Stimulated activated naive CD8-positive, alpha-beta T cell treated with anti-CD3 and anti-CD28 coated beads, Interleukin-15, Interleukin-2, amounts not matched to agents 100 U/mL and 50 U/mL, for 24 hours (primary cell): ENCODE measurements at places on chromosomes 7 and 10.

- DNase-seq, result no peak
These were observed 1.6 kb upstream of the PRSS37 start for GRCh38 chr7:141842904-141843303.

DNA sequence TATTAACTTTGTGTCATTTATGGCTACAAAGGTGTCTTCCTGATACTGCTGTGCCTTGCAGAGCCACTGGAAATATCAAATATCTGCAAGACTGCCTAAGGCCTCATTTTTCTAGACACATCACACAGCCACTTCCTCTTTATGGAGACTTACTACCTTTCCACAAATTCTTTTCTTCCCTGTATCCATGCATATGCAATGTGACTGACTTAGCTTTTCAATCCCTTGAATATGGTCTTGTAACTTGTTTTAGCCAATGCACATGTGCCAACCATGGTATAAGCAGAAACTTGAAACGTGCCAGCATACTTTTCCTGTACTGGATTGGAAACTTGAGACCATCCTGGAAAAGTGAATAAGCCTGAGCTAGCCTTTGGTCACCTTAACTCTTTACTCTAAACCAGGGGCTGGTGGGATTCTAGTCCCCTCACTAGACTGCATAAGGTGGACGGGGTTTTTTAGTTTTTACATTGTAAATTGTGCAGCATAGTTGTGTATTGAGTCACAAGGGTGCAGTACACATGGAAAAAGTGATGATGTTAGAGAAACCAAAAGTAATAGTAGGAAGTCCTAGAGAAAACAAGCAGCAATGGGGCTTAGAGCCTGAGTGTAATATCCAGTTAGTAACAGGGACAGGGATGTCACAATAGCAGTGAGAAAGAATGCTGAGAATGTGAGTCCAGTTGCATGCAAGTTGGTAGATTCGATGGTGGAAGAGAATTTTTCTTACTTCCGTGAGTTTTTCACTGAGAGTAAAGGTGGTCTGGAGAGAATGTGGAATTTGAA lies 879.5 kb downstream of the SORCS1 start:
- no peak for DNase-seq

DNA sequence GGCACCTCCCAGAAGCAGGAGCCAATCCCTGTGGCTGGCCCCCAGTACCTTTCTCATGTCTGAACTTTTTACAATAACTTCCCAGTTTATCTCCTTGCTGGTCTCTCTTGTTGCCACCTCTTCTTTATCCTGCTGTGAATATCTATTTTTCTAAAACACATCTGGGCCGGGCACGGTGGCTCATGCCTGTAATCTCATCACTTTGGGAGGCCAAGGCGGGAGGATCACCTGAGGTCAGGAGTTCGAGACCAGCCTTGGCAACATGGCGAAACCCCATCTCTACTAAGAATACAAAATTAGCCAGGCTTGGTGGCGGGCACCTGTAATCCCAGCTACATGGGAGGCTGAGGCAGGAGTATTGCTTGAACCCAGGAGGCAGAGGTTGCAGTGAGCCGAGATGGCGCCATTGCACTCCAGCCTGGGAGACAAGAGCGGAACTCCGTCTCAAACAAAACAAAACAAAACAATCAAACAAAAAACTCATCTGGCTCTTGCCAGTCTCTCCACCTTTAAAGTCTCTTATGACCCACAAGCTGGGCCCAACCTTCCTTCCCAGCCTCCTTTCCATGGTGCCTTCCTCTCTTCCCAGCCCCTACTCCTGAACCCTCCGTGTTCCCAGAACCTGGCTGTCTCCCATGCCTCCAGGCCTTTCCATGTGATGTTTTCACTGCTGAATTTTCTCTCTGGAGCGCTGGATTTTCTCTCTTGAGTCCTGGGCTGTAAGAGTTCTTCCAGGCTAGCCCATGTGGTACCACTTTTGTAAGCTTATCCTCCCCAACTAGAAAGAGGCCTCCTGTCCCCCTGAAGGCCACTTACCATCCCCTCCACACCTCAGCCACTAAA lies 51.3 kb downstream of the HIP1 start:
- DNase-seq, result no peak

DNA sequence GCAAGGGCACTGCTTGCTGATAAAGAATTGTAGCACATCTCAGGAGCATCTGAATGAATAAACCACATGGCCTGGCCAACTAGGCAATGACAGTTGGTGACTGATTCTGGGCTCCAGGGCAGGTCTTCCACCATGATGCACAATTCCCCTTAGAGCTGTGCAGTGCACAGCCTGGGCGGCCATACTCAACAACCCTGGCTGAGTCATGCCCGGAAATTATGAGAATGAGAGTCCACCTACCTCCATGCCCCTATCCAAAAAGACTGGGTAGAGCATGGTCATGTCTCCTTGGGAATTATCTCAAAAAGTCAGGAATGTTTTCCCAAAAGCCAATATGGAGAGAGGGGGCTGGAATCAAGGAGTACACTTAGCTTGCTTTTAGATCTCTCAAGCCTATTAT lies 425.6 kb downstream of the PLXNA4 start:
- no peak for DNase-seq

DNA sequence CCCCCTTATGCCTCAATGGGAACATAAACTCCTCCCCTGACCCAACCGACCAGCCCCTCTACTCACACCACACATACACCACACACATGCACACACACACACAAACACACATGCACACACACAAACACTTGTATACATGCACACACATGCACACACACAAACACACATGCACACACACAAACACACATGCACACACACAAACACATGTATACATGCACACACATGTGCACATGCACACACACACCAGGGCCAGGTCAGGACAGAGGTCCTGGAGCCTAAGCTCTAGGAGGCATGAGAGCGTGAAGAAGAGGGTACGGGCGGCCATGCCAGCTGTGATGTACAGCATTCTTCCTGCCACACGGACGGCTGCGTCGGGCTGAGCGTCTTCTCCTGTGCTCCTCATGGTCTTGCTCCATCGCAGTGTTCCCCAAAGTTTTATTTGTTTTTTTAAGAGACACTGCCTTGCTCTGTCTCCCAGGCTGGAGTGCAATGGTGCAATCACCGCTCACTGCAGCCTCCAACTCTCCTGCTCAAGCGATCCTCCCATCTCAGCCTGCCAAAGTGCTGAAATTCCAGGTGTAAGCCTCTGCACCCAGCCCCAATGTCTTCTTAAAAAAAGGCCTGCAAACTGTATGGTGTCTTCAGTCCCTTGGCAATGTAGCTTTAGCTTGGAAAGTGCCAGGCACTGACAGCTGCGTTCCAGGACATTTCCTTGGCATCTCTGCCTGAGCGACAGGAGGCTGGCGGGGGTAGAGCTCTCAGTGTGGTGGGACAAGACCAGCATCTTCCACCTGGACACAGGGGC lies 38.8 kb upstream of the INPP5A start:
- DNase-seq, result no peak

- no peak for DNase-seq
These were observed 48.3 kb upstream of the PAX2 start for GRCh38 chr10:100697070-100697469.

- no peak for DNase-seq
These were observed 17.5 kb upstream of the TECTB start for GRCh38 chr10:112265745-112266144.

DNA sequence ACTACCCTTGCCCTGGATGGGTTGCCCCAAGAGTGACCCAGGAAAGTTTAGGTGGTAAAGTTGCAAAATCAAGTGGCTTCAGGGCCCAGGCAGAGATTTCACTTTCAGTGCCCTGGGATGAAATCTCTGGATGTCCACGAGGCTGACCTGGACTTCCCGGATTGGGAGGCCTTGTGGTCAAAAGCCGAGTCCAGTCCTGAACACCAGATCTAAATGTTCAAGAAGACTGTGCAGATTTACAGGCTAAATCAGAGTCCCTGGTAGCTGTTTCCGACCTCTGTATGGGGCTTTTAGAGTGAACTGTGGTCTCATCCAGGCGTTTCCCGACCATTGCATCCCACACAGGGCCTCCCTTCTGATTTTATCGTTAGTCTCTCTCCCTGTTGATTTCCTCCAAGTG lies 95.3 kb downstream of the WDR11 start:
- no peak for DNase-seq

DNA sequence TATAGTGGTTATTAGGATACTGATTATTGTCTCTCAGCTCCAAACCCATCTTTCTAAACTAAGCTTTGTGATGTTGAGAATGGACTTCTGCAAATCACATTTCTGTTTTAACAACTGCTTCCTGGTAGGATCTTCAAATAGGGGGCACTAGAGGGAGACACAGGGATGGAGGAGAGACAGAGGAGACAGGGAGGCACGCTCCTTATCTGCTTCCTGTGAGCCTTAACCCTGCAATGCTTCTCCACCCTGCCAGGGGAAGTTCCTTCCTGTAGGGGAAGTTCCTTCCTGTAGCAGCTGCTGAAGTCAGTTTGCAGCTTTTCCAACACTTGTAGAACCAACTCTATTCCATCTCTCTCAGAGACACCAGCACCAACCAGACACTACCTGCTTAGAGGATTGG lies 847.2 kb downstream of the CCSER2 start:
- DNase-seq, result no peak

GRCh38 chr7:98641646-98642500 lies 24.8 kb downstream of the NPTX2 start:
- no peak for DNase-seq

DNA sequence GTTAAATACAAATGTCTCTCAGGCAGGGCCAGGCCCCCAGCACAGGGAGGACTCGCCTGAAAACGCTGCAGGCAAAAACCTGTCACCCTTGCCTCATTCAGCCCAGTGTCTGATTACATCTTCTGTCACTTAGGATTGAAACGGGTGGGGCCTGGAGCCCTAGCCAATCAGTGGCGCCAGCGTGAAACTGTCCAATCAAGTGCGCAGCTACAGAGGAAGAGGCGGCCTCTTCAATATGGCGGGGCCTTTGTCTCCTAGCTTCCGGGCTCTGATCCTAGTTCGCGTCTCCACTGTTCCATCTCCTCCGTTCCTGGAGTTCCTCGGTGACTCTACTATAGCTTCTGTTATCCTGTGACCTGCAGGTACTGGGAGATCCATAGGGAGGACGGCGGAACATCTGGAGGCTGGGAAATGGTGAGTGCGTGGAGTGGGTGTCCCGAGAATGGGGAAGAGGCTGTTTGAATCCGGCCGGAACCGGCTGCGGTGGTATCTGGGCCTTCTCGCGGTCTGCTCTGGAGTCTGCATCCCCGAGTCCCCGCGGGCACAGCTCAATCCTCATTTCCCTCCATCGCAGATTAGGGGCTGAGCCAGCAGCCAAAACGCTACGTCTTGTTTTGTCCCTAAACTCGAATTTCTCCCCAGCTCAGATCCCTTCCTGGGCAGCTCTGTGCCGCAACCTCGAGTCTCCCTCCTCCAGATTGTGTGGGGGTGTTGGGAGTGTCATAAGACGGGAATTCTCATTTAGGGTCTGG lies at the start of gene ZNF736:
Gene ZNF736 (plus strand): TSS at position 222 of the 752 bp plus-strand sequence. CDS start 190 bp downstream, at position 412.
- DNase-seq, result peak; percentile 82

DNA sequence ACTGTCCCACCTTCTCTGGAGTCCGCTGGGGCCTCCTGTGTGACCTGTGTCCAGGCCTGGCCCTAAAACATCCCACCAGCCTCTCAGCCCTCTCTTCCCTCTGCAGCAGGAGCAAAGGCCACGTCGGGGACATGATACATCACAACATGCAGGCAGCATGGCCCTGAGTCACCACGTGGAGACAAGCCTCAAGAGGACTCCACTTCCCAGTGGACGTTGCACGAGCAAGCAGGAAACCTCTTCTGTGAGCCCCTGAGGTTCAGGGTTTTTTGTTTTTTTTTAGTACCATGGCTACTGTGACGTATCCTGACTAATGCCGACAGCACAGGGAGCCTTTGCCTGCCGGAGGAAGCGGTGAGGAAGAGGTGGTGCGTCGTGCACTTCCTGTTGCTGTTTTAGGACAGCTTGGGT lies 165.9 kb downstream of the DNAJB6 start:
- peak; percentile 53 for DNase-seq

DNA sequence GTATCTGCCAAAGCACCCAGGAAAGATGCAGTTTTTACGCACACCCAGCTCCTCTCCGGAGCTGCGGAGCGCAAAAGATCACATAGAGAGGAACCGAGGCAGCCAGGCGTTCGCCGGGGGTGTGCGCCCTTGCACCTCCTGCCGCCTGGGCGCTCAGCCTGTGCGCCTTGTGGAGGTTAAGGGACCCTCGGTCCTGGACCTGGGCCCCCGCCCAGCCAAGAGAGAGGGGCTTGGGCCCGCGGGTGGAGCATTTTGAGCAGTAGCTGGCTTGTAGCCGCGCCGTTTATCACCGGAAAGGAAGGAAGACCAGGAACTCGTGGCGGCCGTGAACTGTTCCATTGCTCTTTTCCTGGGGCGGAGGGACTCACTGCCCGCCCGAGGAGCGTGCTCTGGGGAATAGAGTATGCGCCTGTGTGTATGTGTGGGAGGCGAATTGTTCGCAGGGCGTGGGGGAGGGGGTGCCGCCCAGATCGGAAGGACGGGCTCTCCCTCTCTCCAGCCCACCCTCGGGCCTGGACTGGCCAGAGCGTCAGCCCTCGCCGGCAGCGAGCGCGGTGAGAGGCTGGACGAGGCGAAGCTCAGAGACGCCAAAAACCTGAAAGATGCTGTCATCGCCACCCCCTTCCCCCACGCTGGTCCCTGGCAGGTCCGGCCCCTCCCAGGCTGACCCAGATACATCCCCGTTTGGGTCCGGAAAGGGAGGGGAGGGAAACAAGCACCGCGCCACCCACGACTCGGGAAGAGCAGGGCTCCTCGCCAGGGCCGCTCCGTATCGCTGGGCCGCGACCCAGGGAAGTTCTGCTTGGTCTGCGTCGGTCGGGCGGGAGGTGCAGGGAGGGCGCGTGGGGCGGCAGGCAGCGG lies 1.2 kb upstream of the WNT2 start:
- no peak for DNase-seq

- peak; percentile 67 for DNase-seq
These were observed 321.2 kb downstream of the FRMD4A start for GRCh38 chr10:14009371-14010100.

GRCh38 chr10:65808687-65809333 lies 1117.0 kb upstream of the LRRTM3 start:
- DNase-seq, result no peak

DNA sequence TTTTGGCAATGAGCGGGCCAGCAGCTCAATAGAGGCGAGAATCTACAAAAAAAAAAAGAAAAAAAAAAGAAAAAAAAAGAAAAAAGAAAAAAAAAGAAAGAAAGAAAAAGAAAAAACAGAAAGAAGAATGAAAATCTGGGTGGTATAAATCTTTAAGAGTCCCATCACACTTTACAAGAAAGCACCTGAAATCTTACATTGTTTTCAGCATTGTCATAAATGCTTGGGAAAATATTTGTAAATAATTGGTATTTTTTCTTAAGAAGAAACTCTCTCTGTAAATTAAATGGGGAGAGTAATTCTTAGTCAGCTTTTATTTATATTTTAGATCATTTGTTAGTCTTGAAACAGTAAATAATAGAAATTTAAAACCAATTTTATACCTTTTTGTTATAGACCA lies 38.2 kb downstream of the NDUFB2 start:
- DNase-seq, result no peak
